Camera-type eye (tissue), 1 donor: ENCODE measurements at places on chromosomes 4 and X. TPM values are rescaled to one million over a fixed set of nuclear protein-coding genes. Genes with fewer than 3 reads are reported as not detected.

RS1 gene
- 39.0 TPM for total RNA-seq

CSN2 gene
- total RNA-seq: not detected

SULT1B1 gene
- 2.5 TPM for total RNA-seq

PPARGC1A gene
- 40.5 TPM for total RNA-seq

NPY5R gene
- total RNA-seq: 1.4 TPM

F11 gene
- total RNA-seq: 0.44 TPM

MAGEA1 gene
- total RNA-seq: not detected

CLDN24 gene
- total RNA-seq: not detected

EIF4E gene
- total RNA-seq: 188 TPM

SPANXN3 gene
- not detected for total RNA-seq

EREG gene
- total RNA-seq: 0.27 TPM

TCEAL2 gene
- total RNA-seq: 13.2 TPM

ITGB1BP2 gene
- 7.5 TPM for total RNA-seq

NDST4 gene
- total RNA-seq: 2.6 TPM

RHOXF2B gene
- not detected for total RNA-seq

FAM184B gene
- 20.3 TPM for total RNA-seq

SPANXD gene
- total RNA-seq: not detected

IL13RA1 gene
- 20.6 TPM for total RNA-seq

GABRB1 gene
- 3.4 TPM for total RNA-seq

NOX1 gene
- 0.33 TPM for total RNA-seq

IRAK1 gene
- 22.9 TPM for total RNA-seq

CXorf66 gene
- total RNA-seq: not detected

MED28 gene
- 36.9 TPM for total RNA-seq

TMEM255A gene
- 3.4 TPM for total RNA-seq

SOWAHB gene
- total RNA-seq: 1.3 TPM

SGCB gene
- 68.0 TPM for total RNA-seq

MAGEB17 gene
- total RNA-seq: not detected

ACOX3 gene
- 56.1 TPM for total RNA-seq

NAT8L gene
- 3.5 TPM for total RNA-seq

NHS gene
- total RNA-seq: 17.2 TPM

DCLK2 gene
- 48.7 TPM for total RNA-seq

NAP1L3 gene
- 48.2 TPM for total RNA-seq

TCP11X2 gene
- total RNA-seq: 6.8 TPM

SMIM10L2A gene
- 6.0 TPM for total RNA-seq

GUCY1A1 gene
- 76.6 TPM for total RNA-seq

UGT2A1 gene
- not detected for total RNA-seq

HTRA3 gene
- 44.8 TPM for total RNA-seq

KLF8 gene
- 11.3 TPM for total RNA-seq

ERAS gene
- total RNA-seq: not detected

GLOD5 gene
- total RNA-seq: not detected
